ENCODE measurements at places on chromosomes 7 and 10.

GRCh38 chr10:69810097-69810496 lies 8.4 kb downstream of the COL13A1 start:
- no peak for DNase-seq
- H3K4me3 ChIP-seq = no peak overlapping the region
- H3K27ac ChIP-seq = no peak overlapping the region
- H3K4me1 ChIP-seq = peaks cover 12% of the 10 kb centered on the region
- H3K27me3 ChIP-seq = no peaks in the 10 kb centered on the region

GRCh38 chr10:119283818-119284217 lies 76.4 kb downstream of the GRK5 start:
- no peak overlapping the region for H3K4me3 ChIP-seq
- no peak overlapping the region for H3K27ac ChIP-seq
- no peak for DNase-seq

DNA sequence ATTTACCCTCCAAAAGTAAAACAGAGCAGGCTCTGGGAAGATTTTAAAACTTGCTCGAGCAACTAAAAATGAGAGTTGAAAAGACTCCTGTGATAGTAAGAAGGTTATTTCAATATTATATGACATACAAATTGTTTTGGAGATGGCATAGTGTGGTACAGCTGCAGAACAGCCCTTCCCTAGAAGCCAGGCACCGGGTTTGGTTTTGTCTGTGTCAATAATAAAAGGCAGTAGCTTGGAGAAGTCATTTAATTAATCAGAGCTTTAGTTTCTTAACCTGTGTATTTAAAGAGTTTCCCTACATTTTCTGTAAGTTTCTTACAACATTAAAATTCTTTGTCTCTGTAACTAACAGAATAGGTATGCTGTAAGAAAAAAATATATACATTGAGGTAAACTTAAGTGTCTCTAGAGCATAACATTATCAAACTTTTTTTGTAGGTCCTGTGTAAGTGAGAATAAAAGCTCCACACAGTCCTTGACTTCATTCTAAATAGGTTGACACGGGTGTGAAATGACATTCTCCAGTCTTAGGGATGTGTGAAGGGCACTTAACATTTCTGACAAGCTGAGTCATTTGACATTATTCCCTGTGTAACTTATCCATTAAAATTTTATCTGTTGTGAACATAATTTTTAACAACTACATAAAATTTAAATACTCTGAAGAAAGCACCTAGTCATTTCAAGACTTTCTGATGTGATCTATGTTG lies 425.0 kb upstream of the ETV1 start:
- H3K36me3 ChIP-seq = no peaks in the 10 kb centered on the region
- H3K27me3 ChIP-seq = no peaks in the 10 kb centered on the region
- no peak for DNase-seq
- no peak overlapping the region for H3K27ac ChIP-seq
- no peak overlapping the region for H3K4me3 ChIP-seq
- H3K4me1 ChIP-seq = no peaks in the 10 kb centered on the region

GRCh38 chr10:60086862-60087261 lies 180.5 kb upstream of the CCDC6 start:
- DNase-seq = no peak
- H3K4me1 ChIP-seq = no peaks in the 10 kb centered on the region
- H3K27ac ChIP-seq = no peak overlapping the region
- H3K27me3 ChIP-seq = no peaks in the 10 kb centered on the region
- H3K4me3 ChIP-seq = no peak overlapping the region

DNA sequence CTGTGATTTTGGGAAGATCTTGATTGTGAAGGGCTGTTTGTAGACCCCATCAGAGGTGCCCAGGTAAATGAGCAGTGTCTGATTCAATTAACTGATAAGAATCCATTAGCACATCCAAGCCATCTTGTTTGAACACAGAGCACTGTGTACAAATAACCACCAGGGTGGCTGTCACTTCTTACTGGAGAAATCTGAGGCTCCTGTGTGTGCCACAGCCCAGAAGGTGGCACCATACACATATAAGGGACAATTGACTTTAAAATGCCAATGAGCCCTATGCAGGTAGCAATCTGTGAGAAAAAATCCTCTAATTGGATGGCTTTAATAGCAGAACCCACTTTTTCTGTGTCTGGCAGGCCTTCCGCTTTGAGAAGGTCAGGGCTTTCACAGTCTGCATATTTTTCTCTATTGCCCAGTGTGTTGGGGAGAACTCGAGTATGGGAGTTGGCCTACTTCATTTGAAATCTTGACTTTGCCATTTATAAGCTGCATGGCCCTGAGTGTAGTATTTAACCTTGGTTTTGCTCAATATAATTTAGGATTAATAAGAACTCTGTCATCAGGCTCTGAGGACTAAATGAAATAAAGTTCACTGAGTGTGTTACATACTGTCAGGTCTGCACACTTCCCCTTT lies 517.4 kb downstream of the CCSER2 start:
- H3K27me3 ChIP-seq = no peaks in the 10 kb centered on the region
- H3K27ac ChIP-seq = no peak overlapping the region
- no peak overlapping the region for H3K4me3 ChIP-seq
- no peak for DNase-seq
- no peaks in the 10 kb centered on the region for H3K4me1 ChIP-seq
- no peaks in the 10 kb centered on the region for H3K36me3 ChIP-seq

DNA sequence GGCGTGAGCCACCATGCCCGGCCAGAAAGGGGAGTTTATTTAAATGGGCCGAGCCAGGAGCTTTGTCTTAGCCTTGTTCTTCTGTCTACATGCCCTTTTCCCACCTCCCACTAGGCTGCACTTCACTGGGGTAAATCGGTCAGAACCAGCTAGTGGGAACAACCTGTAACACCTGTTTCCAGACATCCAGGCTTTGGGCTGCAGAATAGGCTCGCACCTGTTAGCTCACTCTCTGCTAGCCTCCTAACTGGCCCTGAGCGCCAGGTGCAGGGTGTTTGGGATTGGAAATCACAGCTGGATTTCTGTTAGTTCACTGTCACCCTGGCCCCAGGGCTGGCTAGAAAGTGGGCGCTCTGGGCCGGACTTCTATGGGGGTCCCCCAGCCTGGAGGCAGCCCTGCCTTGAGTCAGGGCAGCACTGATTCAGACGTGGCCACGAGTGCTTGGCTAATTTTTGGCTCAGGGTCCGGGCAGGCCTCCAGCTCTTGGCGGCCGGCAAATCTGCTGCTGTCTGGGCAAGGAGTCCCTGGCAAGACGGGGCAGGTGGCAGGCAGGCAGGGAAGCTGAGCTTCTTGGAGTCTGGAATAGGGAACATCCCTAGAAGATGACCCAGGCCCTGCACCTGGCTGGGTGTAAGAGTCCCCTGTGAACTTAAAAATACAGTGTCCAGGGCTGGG lies 48.6 kb downstream of the GTF2IRD1 start:
- H3K36me3 ChIP-seq = no peaks in the 10 kb centered on the region
- DNase-seq = peak; percentile 29
- H3K27ac ChIP-seq = no peak overlapping the region
- H3K4me1 ChIP-seq = no peaks in the 10 kb centered on the region

GRCh38 chr7:137953043-137953664 lies 48.7 kb downstream of the CREB3L2 start:
- no peaks in the 10 kb centered on the region for H3K27me3 ChIP-seq
- 0 out of 2 replicates have a peak, but pooled peaks cover 2% of the 10 kb centered on the region for H3K36me3 ChIP-seq
- 0 out of 2 replicates have a peak overlapping the region, but pooled peaks have one; percentile 4 for H3K4me3 ChIP-seq
- H3K27ac ChIP-seq = peak overlapping the region; percentile 86
- peak; percentile 77 for DNase-seq

GRCh38 chr7:135334830-135335543 lies 101.3 kb downstream of the STRA8 start:
- no peaks in the 10 kb centered on the region for H3K36me3 ChIP-seq
- H3K27me3 ChIP-seq = no peaks in the 10 kb centered on the region
- no peak overlapping the region for H3K4me3 ChIP-seq
- no peak overlapping the region for H3K27ac ChIP-seq

DNA sequence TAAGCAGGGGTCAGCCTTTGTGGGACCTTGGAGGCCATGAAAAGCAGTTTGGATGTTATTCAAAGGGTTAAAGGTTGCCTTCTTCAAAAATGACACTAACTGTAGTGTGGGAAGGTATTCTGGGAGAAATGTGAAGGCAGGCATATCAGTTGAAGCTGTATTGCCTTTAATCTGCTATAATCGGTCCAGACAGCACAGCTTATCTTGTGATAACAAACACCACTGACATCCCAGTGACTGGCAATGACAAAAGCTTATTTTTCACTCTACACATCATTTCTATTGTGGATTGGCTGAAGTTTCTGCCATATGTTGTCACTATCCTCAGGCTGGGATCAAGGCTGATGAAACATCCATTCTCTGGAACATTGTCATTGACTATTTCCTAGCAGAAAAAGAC lies 1149.2 kb downstream of the GRM8 start:
- no peak for DNase-seq
- H3K4me3 ChIP-seq = no peak overlapping the region
- no peaks in the 10 kb centered on the region for H3K36me3 ChIP-seq
- H3K4me1 ChIP-seq = no peaks in the 10 kb centered on the region

DNA sequence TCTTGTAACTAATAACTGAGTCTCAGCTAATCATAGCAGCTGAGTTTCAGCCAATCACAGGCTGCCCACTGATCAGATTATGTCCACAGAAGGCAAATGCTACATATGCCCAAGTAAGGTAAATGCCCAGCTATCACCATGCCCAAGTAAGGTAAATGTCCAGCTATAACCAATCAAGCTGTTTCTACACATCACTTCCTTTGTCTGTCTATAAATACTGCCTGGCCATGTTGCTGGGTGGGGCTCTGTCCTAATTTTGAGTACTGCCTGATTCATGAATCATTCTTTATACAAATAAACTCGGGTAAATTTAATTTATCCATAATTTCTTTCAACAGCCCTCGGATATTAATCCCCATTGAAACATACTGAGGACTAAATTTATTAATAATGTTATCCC lies 312.4 kb downstream of the CACNA2D1 start:
- H3K36me3 ChIP-seq = no peaks in the 10 kb centered on the region
- H3K27me3 ChIP-seq = no peaks in the 10 kb centered on the region
- H3K4me3 ChIP-seq = no peak overlapping the region

- no peak for DNase-seq
- no peaks in the 10 kb centered on the region for H3K36me3 ChIP-seq
- no peak overlapping the region for H3K27ac ChIP-seq
Observed at GRCh38 chr7:15607529-15608210, 45.9 kb upstream of the AGMO start.

GRCh38 chr10:79024296-79024695 lies 44.5 kb upstream of the ZMIZ1 start:
- H3K27ac ChIP-seq = no peak overlapping the region
- no peak overlapping the region for H3K4me3 ChIP-seq
- H3K27me3 ChIP-seq = no peaks in the 10 kb centered on the region
- no peaks in the 10 kb centered on the region for H3K4me1 ChIP-seq

DNA sequence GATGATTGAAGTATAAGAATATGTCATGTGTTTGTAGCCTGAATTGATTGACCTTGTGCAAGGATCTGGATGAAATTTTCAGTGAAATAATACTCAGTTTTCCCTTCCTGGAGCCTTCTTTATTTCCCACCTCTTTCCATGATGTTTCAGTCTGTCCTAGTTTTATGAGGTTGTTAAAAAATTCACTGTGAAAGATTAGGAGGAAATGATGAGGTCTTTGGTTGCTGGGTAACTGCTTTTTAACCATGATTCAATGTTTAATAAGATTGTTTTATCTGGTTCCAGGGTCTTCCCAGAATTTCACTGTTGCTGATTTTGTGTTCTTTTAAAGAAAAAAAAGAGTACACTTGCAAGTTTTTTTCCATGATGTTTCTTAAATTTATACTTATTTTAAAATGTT lies 221.5 kb downstream of the MBL2 start:
- no peaks in the 10 kb centered on the region for H3K36me3 ChIP-seq
- no peaks in the 10 kb centered on the region for H3K4me1 ChIP-seq
- H3K27ac ChIP-seq = no peak overlapping the region
- DNase-seq = no peak
- no peaks in the 10 kb centered on the region for H3K27me3 ChIP-seq
- H3K4me3 ChIP-seq = no peak overlapping the region

GRCh38 chr7:107430057-107430456 lies 39.8 kb upstream of the GPR22 start:
- DNase-seq = no peak
- no peak overlapping the region for H3K27ac ChIP-seq
- H3K4me1 ChIP-seq = no peaks in the 10 kb centered on the region
- H3K36me3 ChIP-seq = no peaks in the 10 kb centered on the region
- H3K27me3 ChIP-seq = no peaks in the 10 kb centered on the region
- H3K4me3 ChIP-seq = no peak overlapping the region

DNA sequence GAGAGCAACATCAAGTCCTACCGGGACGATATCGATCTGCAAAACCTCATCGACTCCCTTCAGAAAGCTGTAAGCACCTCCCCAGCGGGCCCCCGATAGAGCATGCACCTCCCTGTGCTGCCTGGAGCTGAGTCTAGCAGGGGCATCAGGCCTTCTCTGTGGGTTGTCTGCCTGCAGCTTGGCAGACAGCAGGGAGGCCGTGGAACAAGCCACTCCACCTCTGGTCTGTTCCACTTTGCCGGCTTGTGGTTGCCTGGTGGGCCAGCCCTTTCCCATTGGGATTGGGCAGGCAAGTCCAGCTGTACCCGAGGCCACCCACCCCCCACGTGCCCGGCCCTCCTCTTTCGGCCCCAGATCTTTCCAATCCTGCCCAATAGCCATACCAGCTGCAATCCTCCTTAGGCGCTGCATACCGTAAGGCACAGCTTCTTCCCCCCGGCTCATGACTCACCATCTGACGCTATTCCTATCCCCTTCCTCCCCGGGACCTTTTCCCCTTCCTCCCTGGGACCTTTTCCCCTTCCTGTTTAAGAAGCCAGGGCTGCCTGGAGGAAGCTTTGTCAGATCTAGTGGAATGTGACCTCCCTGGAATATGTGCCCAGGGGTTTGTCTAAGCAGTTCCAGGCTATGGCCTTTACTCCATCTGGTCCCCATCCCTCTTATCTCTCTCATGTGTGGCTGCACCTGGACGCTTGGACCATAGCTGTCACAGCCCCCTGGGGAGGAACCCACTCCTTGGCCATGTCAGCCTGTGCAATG lies 28.1 kb upstream of the SH2D4B start:
- no peak overlapping the region for H3K4me3 ChIP-seq
- H3K36me3 ChIP-seq = no peaks in the 10 kb centered on the region
- DNase-seq = peak; percentile 44
- H3K4me1 ChIP-seq = peaks cover 25% of the 10 kb centered on the region
- no peaks in the 10 kb centered on the region for H3K27me3 ChIP-seq
- H3K27ac ChIP-seq = no peak overlapping the region

GRCh38 chr7:8443576-8444467 lies 10.4 kb downstream of the NXPH1 start:
- H3K4me1 ChIP-seq = no peaks in the 10 kb centered on the region
- no peak for DNase-seq
- H3K27me3 ChIP-seq = peaks cover 14% of the 10 kb centered on the region
- no peaks in the 10 kb centered on the region for H3K36me3 ChIP-seq

DNA sequence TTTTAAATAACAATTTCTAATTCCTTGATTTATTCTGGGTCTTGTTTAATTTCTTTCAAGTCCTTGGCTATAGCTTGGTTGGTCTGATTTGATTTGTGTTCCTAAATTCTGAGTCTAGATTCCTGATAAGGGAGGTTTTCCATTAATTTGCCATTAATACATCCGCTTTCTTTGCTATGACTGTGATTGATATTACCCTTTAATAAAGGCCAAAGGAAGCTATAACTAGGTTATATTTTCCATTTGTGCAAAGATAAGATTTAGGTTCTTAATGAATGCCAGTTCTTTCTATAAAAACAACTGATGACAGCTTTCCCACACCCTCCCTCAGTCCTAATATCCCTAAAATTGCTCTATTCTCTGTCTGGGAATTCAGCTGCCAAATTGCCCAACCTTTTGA lies 28.2 kb downstream of the NDUFB2 start:
- peaks cover 21% of the 10 kb centered on the region for H3K4me1 ChIP-seq
- no peaks in the 10 kb centered on the region for H3K36me3 ChIP-seq
- no peaks in the 10 kb centered on the region for H3K27me3 ChIP-seq
- H3K27ac ChIP-seq = no peak overlapping the region
- no peak for DNase-seq
